ENCODE measurements at places on chromosomes 3 and 15.

DNA sequence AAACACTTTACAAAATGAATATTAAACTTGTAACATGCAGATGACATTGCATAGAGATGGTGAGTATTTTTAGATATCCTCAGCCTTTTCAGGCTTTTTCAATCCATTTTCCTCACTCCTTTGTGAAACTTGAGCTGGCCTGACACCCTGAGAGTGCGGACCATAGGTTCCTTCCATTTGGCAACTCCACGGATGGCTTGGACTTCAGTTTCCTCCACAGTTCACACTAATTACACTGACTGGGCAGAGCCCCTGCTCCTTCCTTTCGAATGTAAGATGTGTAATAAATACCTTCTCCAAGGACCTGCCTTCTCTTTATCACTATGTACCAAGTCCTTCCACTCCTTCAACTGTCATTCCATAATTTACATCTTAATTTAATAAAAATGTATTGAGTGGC lies 141.7 kb upstream of the LRIG1 start:
- no peak for DNase-seq

- peak; percentile 52 for DNase-seq
Measured at GRCh38 chr3:177538048-177538749, 340.9 kb upstream of the TBL1XR1 start.

DNA sequence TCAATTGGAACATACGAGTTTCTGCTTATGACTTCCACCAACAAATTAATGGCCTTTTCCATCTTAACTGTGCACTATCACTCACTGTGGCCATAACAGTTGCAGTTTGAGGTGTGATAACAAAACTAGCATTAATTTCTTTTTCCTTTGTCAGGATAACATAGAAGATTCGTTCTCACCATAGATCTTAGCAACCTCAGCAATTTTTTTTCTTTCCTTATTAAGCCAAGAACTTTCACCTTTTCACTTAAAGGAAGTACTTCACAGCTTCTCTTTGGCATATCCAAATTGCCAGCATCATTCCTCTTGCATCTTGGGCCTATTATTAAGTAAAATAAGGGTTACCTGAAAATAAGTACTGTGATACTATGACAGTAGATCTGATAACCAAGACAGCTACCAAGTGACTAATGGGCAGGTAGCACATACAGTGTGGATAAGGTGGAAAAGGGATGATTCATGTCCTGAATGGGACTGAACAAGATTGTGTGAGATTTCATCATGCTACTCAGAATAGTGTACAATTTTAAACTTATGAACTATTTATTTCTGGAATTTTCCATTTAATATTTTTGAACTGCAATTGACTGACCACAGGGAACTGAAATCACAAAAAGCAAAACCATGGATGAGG lies 46.6 kb downstream of the CEP70 start:
- no peak for DNase-seq

DNA sequence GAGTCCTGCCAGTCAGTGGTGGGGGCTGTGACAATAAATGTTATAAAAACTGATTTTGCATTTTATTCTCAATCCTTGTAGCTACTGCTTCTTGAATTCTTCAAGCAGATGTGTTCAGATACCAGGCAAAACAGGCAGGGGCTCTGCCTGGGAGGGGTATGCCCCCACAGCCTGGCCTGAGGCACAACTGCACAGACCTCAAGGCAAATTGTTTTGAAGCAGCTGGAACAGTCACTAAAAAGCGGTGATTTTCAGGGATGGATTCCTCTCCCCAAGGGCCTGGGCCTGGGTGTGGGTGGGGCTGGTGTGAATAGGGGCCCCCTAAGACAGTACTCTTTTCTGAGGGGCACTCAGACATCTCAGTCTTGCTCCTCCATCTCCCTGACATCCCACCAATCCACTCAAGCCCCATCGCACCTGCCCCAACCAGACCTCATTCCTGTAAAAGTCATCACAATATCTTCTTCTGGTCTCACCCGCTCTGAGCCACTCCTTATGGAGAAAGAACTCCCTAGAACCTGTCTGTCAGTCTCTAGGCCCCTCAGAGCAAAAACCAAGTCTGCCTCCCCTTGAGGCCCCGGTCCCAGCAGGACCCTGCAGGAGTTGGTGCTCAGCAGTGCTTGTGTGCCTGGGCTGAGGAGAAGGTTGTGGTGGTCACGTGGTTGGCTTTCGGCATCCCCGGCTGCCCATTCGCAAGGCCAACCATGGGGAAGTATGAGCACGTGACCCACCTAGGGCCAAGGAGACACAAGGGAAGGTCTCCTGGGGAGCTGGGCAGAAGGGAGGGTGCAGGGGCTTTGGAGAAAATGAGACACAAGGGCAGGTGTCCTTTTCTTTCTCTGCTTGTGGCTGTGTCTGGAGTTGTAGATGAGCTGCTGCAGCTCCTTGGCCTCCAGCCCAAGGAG lies 2.9 kb upstream of the PSTPIP1 start:
- DNase-seq: no peak

GRCh38 chr15:101187820-101188636 lies 63.8 kb downstream of the CHSY1 start:
- DNase-seq: peak; percentile 91

- no peak for DNase-seq
Measured at GRCh38 chr3:193187070-193187722, 53.8 kb upstream of the PLAAT1 start.

DNA sequence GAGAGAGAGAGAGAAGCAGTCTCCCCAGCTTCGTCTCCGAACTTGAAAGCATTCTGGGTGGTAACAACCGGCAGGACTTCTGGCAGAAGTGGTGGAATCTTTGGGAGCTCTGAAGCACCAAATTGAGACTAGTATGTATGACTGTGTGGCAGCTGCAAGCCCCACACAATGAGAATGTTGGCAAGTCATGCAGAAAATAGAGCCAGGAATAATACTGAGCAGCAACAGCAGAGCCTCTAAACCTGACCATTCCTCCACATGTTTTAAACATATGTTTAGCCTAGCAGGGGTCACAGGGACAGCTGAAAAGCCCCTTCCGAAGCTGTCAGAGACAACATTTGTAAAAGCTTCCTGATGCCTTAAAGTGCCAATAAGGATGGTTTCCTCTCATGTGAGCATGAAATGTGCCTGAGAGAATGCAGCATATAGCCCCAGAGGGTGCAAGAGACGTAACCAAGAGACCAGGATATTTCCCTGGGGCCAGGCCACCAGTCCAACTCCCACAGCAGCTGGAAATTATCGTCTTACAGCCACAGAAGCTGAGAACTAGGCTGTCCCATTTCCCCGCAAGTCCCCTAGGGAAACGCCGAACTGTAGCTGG lies 178.6 kb upstream of the CCDC54 start:
- no peak for DNase-seq

- no peak for DNase-seq
Measured at GRCh38 chr3:56838448-56838847, 36.7 kb upstream of the ARHGEF3 start.

- no peak for DNase-seq
Measured at GRCh38 chr3:197593046-197593380, 37.2 kb upstream of the BDH1 start.

- DNase-seq: peak; percentile 81
Measured at GRCh38 chr3:36893137-36893557, 51.7 kb downstream of the TRANK1 start.

DNA sequence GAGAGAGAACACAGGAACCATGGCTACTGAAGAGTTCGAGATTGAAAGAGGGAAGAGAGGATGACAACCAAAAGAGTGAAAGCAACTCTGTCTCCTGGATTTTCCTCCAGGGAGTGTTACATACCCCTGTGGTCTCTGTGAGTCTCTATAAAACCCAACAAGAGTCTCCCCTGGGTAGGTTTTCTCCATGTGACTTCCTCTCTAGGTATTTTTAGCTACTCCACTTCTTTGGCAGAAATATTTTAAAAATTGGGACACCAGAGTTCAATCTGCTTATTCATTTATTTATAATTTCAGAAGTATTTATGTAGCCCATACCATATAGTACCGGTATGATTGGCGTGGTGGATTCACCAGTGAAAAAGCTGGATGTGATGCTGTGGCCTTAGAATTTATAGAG lies 671.7 kb upstream of the NR2F2 start:
- DNase-seq: no peak

DNA sequence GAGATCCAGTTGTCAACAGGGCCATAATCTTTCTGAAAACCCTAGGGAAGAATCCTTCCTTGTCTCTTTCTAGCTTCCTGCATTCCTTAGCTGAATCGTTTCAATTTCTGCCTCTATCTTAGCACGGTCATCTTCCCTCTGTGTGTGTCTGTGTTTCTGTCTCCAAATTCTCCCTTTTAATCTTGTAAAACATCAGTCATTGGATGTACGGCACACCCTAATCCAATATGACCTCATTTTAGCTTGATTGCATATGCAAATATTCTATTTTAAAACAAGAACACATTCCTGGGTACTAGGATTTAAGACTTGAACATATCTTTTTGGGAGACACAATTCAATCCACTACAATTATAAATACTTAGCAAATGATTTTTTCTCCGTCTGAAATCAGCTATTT lies 600.3 kb downstream of the GBE1 start:
- DNase-seq: no peak

- DNase-seq: no peak
Measured at GRCh38 chr15:68249058-68249713, 19.7 kb upstream of the CLN6 start.

DNA sequence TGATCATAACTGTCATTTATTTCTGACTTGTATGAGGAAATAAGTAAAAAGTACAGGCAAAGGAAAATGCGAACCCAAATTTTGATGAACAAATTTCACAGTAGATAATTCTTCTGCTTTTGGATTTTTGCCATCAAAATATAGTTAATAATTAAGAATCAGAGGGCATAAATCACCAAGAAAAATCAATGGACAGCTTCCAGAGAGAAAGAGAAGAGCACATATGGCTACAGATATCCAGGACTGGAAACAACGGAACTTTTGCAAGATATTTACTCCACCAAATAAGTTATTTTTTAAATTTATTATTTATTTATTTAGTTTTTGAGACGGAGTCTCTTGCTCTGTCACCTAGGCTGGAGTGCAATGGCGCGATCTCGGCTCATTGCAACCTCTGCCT lies 35.1 kb upstream of the NANOGP8 start:
- no peak for DNase-seq

DNA sequence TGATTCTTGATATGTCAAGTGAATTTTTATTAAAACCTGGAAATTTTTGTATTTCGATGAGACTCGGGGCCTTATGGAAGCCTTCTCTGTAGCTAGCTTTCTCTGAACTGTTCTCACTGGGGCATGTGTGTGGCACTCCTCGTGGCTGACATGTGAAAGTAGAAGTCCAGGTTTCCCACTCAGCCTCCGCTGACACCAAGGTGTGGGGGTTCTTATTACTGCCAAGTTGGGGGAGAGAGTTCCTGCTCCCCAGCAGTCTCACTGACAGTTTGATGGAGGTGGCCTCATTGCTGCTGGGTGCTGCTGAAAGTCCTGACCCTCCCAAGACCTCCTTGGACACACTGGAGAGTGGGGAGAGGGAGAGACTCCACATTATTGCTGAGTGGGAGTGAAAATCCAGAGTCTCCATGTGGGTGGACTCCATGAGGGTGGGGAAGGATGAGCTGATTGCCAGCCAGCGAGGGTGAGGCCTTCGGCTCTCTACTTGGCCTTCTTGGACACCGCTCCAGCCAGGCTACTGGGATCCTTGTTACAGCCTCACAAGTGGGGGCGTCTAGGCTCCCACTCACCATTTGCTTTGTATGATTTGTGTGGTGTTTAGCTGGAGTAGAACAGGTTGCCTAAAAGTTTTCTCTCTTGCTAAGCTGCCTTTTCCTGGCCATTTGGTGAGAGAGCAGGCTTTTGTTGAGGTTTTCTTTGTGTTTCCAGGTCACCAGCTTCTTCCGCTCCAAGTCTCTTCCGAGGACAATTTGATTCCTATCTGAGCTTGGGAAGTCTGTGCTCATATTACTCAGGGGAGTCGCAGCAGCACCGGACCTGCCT lies 64.1 kb downstream of the LSM3 start:
- no peak for DNase-seq

DNA sequence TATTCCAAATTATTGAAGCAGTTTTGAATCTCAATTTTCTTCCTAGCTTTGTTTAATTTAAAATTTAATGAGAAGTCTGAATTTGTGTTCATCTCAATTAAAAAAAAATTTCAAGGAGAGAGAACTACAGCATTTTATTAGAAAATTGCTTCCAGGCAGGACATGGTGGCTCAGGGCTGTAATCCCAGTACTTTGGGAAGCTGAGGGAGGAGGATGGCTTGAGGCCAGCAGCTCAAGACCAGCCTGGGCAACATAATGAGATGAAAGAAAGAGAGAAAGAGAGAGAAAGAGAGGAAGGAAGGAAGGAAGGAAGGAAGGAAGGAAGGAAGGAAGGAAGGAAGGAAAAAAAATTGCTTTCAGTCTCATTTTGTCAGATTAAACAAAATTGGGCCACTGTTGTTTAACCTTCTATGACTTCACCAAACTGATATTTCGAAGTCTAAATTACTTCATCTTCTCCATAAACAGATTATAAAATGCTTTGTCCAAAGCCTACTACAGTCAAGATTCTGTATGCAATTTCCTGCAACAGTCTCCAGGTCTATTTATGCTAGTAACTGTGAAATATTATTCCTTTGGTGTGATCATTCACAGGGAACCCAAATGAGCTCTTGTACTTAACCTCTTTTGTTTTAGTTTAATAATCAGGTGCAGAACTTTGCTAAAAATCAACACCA lies 6.6 kb upstream of the ABHD6 start:
- no peak for DNase-seq

- DNase-seq: peak; percentile 93
Measured at GRCh38 chr3:189824629-189825312, 193.6 kb downstream of the TP63 start.

DNA sequence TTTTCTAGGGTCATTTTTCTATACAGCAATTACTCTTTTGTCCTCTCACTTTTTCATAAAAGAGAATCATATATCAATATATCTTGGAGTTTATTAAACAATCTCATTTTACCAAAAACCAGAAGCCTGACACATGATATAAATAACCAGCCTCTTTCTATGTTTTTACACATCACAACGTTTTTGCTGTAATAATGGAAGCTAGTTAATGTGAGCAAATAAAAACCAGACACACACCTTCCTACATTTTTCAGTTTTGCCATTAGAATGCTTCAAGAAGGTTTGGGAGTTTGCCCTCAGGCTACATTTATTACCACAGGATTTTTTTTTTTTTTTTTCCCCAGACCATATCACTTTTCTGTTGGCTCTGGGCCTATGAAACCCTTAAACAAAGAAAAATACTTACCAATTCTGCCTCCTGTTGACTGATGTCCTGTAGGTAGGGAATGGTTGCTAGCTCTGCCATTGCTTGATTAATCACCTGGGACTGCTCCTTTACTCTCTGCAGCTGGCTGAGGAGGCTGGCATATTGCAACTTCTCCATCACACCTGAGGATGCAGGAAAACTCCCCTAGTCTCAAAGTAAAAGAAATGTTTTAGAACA lies 165.5 kb downstream of the ECT2 start:
- no peak for DNase-seq

GRCh38 chr3:98003306-98003969 lies 31.2 kb upstream of the RIOX2 start:
- no peak for DNase-seq
